NCI-H748 treated with DMSO at 0.1 percent for 48 hours (cell line): ENCODE measurements at places on chromosomes 11 and 22.

GRCh38 chr11:56531856-56532255 lies 11.2 kb downstream of the OR5M11 start:
- no peak for DNase-seq

GRCh38 chr22:31148953-31149627 lies 8.8 kb upstream of the PLA2G3 start:
- DNase-seq, result peak; percentile 34

DNA sequence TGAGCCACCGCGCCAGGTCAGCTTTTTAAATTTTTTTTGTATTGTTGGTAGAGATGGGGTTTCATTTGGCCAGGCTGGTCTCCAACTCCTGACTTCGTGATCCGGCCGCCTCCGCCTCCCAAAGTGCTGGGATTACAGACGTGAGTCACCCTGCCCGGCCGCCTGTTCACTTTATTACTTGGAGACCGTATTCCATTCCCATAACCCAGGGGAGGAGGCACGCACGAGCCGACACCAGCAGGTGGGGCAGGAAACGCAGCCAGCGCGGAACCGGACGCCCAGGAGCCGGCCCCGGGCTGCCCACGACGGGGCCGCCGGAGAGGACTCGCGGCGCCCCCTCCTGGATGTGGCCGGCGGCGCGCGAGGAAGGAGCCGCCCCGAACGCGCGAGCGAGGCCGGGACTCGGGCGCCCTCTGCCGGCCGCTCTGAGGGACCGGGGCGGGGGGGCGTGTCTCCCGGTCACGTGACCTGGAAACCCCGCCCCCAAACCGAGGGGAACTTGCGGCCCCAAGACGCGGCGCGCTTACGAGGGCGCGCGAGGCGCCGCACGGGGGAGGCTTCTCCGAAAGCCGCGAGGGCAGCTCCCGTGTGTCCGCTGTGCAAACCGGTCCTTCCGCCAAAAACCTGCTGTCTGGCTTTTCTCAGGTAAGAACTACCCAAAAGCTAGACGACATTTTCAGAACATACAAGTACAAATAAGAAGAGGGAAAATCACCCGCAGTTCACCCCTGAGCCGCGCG lies 11.6 kb upstream of the RNH1 start:
- DNase-seq, result peak; percentile 58

DNA sequence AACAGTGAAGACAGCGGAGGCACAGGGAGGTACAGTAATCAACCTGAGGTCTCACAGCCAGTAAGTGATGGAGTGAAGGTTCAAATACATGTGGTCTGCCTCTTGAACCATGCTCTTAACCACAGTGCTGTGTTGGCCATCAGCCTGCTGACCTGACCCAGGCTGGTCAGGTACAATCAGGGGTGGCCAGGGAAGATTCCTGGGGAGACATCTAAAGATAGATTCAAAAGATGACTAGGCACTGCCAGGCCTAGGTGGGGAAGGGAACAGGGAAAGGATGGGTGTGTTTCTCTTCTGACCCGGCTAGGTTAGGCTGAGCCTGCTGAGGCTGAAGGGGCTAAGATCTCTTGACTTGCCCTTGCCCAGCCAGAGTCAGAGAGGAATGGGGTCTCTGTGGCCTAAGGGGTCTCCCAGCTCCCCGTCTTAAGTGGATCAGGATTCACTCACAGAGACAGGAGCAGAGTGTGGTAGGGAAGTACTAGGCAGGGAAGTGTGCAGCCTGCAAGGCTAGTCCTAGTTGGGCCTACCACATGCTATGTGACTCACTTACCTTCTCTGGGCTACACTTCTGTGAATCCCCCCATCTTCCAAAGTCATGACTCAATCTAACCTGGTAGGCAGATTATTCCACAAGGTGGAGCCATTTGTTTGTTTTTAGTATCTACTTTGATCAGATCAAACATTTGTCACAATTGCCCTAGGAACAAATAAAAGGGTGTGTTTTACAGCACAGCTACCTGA lies 10.4 kb upstream of the SREBF2 start:
- DNase-seq, result peak; percentile 65

GRCh38 chr11:111334532-111335502 lies 36.5 kb downstream of the POU2AF3 start:
- peak; percentile 67 for DNase-seq

GRCh38 chr11:78801161-78801884 lies 226.7 kb upstream of the NARS2 start:
- DNase-seq, result no peak

GRCh38 chr11:46554213-46555147 lies 39.3 kb downstream of the AMBRA1 start:
- no peak for DNase-seq

- no peak for DNase-seq
Observed at GRCh38 chr11:4546878-4547277, 1.9 kb downstream of the OR52M1 start.

- no peak for DNase-seq
Observed at GRCh38 chr22:46673662-46674236, 53.6 kb downstream of the GRAMD4 start.

DNA sequence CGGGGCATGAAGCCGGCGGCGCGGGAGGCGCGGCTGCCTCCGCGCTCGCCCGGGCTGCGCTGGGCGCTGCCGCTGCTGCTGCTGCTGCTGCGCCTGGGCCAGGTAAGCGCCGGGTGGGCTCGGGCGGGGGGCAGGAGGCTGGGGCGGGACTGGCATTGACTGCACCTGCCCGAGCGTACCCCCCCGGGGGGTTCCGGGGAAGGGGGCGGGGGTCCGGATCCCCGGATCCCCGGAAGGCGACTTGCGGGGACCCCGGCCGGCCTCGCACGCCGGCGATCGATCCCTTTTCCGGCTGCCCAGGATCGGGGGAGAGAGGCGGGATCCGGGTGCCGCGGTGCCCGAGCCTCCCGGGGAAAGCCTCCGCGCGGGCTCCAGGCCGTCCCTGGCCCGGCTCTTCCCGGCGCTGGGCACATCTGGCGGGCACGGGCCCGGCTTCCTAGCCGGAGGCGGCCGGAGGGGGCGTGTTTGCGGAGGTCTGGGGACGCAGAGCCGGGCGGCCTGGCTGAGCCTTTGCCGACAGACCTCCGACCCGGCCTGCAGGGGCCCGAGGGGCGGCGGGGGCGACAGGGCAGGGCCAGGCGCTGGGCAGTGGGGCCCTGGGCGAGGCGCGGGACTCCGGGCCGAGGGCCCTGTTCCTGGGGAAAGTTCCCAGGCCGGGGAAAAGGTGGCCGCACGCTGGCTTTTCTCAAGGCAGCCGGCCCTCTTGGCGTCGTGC lies 705 bp downstream of the PTPRJ start:
- no peak for DNase-seq

GRCh38 chr11:69382131-69383128 lies 88.5 kb downstream of the MYEOV start:
- no peak for DNase-seq

- DNase-seq, result no peak
Observed at GRCh38 chr11:12455938-12456337, 78.6 kb downstream of the PARVA start.

DNA sequence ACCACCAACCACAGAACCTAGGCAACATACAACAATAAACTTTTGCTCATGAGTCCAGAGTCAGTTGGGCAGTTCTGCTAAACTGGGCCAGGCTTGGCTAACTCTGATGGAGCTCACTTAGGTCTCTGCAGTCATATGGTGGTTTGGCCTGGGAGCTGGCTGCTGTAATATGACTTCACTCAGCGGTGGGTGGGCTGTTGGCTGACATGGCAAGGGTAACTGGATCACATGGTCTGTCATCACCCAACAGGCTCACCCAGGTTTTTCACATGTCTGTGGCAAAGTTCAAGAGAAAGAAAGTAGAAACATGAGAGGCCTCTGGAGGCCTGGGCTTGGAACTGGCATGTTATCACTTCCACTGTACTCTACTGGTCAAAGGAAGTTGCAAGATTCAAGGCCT lies 43.2 kb upstream of the CLMP start:
- no peak for DNase-seq

DNA sequence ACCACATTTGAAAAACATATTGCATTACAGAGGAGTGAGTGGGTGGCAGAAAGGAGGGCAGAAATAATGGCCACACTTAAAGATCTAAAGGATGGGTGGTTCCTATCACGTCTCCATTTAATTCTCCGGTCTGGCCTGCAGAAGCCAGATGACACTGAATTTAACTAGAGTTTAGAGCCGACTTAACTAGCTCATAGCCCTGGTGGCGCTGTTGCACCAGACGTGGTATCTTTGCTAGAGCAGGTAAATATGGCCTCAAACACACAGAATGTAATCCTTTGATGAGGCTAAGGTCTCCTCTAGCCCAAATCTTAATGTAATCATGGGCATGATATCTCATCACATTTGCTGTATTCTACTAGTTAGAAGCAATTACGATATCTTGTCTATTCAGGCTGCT lies 51.5 kb upstream of the GAL start:
- peak; percentile 66 for DNase-seq

DNA sequence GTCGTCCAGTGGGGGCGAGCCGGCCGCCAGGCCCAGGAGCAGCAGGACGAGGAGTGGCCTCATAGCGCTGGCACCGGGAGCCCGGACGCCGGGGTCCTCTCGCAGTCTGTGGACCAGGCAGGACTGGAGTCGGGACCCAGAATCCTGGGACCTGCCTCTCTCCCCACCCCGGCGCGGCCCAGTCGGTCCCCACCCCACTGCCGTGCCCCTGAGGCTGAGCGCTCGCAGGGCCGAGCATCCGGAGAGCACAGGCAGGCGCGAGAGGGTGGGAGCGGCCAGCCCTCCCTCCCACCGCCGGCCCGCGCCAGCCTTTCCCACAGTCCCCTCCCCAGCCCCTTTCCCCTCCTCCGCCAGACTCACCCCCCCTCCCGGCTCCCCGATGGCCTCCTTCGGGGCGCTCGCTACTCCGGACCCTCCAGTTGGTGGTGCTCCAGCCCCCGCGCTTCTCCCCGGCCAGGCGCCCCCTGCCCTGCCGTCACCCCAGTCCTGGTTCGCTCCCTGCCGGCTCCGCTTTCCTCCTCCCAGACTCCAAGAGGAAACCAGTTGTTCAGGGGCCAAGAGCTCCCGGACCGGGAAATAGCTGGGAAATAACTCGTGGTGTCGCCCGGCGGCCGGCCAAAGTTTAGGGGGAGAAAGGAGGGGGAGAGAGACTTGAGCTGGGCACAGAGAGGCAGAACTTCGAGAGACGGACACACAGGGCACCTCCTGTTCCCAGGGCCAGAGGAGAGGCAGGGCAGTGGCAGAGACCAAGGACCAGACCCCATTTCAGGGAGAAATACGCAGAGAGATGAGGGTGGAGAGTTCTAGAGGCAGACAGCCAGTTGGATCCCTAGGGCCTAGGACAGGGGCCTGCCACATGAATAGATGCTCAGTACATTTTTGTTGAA lies at the start of gene C1QTNF5:
TSS of gene C1QTNF5 (minus strand) at position 549 of the 887 bp plus-strand sequence. CDS start at position 63, 486 bp downstream.
- no peak for DNase-seq

GRCh38 chr11:126611438-126611837 lies 256.0 kb downstream of the ST3GAL4 start:
- no peak for DNase-seq

GRCh38 chr22:31579835-31580242 lies 82.2 kb downstream of the PISD start:
- DNase-seq, result peak; percentile 93

GRCh38 chr11:94090401-94090800 lies 38.2 kb upstream of the PANX1 start:
- no peak for DNase-seq

DNA sequence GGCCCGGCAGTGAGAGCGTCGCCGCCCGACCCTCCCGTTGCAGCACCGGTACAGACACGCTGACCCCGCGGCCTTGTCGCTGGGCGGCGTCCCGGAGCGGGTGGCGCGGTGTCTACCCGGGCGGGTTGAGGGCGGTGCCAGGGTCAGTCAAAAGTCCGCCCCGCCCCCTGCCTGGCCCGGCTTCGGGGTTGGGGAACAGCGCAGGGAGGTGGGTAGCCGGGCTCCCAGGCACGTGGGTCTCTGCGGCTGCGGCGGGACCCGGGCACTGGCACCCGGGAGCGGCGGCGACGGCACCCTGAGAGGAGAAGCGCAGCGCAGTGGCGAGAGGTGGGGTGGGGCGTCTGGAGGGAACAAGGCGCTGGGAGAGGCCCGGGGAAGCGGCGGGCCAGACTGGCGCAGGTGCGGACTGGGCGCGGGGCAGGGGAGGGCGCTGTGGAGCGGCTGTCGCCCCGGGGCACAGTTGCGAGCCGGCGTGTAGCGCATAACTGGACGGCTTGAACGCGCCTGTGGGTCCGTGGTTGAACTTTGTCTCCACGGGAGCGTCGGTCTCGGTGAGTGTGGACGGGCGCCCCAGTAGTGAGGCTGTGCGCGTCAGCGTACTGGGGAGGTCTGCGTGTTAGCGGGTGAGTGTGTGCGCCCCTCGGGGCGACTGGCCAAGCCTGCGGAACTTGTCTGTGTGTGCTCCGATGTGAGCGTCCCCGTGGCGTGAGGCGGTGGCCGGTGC lies at the start of gene P2RY2:
TSS of gene P2RY2 (plus strand) at position 176 of the 724 bp plus-strand sequence. CDS start 15,879 bp downstream, outside the sequence.
- peak; percentile 39 for DNase-seq

GRCh38 chr11:65114538-65115171 lies 2.8 kb downstream of the ZNHIT2 start:
- DNase-seq, result no peak

DNA sequence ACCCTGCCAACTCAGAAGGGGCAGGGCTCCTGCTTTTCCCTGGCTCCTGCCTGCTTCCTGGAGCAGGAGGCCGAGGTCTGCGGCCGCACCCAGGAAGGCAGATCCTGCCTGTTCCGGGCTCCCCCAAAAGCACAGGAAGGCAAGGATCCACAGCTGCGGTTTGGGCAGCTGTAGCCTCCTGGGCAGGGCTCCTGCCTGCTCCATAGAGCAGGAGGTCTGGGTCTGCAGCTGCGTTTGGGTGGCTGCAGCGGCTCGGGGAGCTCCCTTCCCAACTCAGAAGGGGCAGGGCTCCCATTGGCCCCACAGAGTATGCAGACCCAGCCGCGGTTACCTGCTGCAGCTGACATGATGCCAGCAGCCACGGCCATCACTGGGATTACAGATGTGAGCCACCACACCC lies 5.5 kb downstream of the UPK2 start:
- DNase-seq, result no peak

- peak; percentile 9 for DNase-seq
Observed at GRCh38 chr22:23894710-23895598, 771 bp downstream of the MIF start.

GRCh38 chr22:38219632-38220031 lies 17.8 kb downstream of the MAFF start:
- DNase-seq, result no peak

- no peak for DNase-seq
Observed at GRCh38 chr11:131441051-131441810, 70.8 kb downstream of the NTM start.

- DNase-seq, result no peak
Observed at GRCh38 chr11:36015799-36016198, 71.9 kb downstream of the LDLRAD3 start.

GRCh38 chr11:29782447-29782846 lies 234.4 kb downstream of the KCNA4 start:
- no peak for DNase-seq

GRCh38 chr11:128881221-128881620 lies 9.9 kb upstream of the KCNJ5 start:
- DNase-seq, result no peak

GRCh38 chr11:13308704-13309103 lies 31.1 kb downstream of the BMAL1 start:
- DNase-seq, result no peak

GRCh38 chr11:113504071-113504470 lies 28.9 kb upstream of the DRD2 start:
- DNase-seq, result no peak
